ENCODE measurements at places on chromosomes 4 and X. TPM values are rescaled to one million over a fixed set of nuclear protein-coding genes. Genes with fewer than 3 reads are reported as not detected.

DNA sequence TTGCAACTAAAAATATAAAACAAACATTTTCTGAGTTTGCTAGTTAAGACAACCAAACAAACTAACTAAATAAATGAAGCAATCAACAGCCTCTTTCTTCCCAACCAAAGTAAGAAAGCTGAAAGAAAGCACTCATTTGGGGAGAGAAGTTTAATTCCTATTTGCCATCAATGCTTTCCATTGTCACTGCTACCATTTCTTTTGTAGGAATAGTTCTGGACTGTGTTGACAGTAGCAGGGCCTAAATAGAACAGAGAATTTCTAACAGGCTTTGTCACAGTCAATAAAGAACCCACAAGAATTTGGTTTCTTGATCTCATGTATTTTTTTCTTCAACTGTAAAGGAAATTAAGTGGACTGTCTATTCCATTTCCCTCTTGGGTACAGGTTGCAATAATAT lies 1886.4 kb upstream of the TENM3 start:
- no peak for DNase-seq

DNA sequence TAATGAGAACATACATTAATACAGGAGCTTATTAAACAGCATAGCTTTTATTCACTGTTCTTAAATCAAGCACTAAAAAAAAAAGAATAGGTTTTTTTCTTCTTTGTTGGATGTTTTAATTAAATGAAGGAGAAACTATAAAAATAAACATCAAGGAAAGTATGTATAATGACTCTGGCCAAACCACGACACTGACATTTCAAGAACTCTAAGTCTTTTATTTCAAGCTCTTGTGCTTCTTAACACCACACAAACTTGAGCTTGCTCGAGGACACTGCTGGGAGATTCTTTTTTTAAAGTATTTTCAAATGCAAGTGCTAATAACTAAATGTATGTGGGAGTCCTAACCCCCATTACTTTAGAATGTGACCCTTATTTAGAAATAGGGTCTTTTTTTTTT lies 204.9 kb upstream of the PPARGC1A start:
- no peak for DNase-seq

DNA sequence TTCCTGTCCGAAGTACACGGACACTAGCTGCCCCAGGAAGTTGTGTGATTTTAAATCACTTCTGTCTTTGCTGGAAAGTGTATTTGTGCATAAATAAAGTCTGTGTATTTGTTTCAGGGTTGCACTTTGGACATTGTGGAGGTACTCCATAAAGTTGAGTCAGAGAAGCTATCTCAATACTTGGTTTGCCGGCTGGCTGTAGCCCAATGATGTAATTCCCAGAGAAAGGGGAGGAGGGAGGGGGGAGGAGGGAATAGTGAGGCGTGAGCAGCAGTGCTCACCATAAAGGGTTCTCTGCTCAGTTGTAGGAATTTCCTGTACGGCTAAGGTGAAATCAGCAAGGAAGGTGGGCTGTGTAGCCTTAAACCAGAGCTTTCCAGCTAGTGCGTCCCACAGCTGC lies 7.5 kb downstream of the APEX2 start:
- DNase-seq, result no peak

GRCh38 chr4:54661169-54661568 lies 3.4 kb downstream of the KIT start:
- DNase-seq, result no peak

DNA sequence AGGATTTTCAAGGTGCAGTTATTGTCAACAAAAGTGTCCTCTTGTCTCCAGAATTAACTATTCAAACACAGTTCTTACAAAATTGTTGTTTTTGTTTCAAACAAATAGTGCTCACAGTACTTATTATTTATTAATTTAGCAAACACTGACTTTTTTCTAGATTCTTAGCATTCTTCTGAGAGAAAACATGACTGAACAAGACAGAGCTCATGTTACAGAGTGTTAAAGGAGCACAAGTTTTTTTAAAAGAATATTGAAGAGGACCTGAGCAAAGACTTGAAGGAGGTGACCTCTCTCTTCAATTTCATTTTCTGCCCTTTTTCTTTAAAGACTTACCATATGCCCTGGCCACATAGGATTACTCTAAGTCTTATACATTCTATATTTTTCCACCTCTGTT lies 2220.3 kb upstream of the AGA start:
- DNase-seq, result no peak

DNA sequence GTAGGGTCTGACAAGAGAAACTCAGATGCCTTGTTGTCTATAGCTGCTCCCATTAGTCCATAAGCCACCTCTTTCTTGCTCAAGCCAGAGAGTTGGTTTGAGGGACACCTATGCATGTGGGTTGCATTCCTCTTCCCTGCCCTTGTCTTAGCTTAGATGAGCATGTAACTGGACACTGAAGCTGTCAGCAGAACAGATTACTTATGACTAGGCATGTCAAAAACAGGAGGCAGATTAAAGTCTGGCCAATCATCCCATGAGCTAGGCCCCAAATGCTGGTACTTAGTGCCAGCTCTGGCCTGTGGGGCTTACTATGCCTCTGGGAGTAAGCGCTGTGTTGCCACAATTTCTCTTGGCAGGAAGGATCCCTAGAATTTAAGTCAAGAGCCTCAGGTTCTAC lies 215.2 kb downstream of the AR start:
- no peak for DNase-seq

GRCh38 chr4:55540271-55540670 lies 6.4 kb downstream of the CLOCK start:
- no peak for DNase-seq

DNA sequence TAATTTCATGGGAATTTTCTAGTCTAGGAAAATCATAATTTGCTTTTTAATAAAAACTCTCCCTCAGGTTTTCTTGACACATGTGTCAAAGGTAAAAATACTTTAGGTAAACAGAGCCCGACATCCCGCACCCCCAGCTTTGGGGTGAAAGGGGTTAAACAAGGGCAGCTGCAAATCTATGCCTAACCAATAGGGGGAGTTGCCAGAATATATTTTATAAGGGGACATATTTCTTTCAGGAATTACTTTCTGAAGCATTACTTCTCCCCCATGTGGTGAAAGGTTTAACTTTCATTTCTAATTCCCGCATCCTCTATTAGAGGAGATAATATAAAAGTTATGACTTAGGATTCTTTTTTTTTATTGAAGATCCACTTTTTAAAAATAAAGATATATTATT lies 53.9 kb upstream of the HEPH start:
- peak; percentile 2 for DNase-seq

GRCh38 chrX:150037041-150037440 lies 98.8 kb upstream of the EOLA2 start:
- DNase-seq, result no peak

DNA sequence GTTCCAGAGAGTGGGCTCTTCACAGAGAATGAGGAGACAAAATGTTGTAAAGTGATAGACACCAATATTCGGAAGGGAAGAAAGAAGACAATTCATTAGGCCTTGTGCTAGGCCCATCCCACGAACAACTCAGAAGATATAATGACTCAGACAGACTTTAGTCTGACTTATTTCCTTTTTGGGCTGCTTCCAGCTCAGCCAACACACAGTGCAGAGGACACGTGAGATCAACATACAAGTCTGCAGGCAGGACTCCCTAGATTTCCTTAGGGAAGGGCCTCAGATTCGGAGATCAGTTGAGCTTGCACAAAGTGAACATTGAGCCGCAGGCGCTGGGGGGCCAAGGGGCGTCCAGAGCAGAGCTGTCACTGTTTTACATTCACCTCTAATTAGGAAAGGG lies 290.7 kb upstream of the TENM3 start:
- no peak for DNase-seq

- no peak for DNase-seq
Measured at GRCh38 chr4:37439809-37440474, 195.4 kb downstream of the NWD2 start.

- no peak for DNase-seq
Measured at GRCh38 chr4:99209671-99210070, 9.4 kb downstream of the ADH6 start.

DNA sequence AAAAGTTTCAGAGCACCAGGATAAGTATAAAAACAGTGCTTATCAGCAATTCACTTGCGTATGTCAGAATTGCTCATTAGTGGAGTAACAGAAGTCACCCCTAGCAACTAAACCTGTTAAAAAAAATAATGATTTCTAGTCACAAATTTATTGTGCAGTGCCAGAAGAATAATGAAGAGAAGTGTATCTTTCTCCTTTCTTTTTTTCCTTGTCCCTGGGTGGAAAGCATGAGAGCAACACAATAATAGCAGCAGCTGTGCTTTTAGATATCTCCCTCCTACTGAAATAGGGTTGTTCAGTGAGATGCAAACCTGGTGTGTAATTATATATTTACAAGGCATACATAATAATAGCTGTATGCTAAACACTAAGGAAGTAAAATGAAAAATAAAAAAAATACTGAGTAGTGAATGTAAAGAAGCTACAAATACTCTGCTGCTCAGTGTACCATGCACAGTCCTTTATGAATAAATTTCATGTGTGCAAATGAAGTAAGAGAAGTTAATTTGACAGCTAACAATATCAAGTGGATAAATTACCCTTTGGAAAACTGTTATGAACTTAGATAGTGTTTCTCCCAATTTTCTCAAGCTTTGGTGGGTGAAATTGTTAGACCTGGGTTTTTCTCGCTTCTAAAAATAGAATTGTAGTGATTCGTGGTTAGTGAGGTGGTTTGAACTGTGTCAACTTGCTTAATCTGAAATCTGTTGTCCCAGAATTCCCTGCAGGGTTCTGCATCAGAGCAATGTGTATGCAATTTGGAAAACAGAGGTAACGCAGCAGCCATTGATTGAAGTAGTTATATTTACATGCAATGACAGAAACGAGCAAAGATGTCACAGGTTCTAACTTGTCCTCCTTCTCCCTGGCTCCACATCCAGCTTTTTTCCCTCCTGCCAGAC lies 125.7 kb upstream of the NDST3 start:
- no peak for DNase-seq

GRCh38 chrX:118760025-118760424 lies 32.6 kb downstream of the IL13RA1 start:
- DNase-seq, result no peak

- peak; percentile 35 for DNase-seq
Measured at GRCh38 chr4:106287353-106287969, 28.5 kb downstream of the TBCK start.

Gene FAM47A
- not detected for total RNA-seq

Gene ADH7
- not detected for total RNA-seq

Gene ACSL4
- 33.2 TPM for total RNA-seq

Gene PCDH11X
- total RNA-seq, result 1.3 TPM

Gene RS1
- total RNA-seq, result not detected

Gene XAGE1B
- not detected for total RNA-seq

Gene CSAG3
- total RNA-seq, result 5.5 TPM

Gene FDCSP
- total RNA-seq, result not detected

Gene CAPN6
- total RNA-seq, result 1.5 TPM

Gene SLC4A4
- 5.0 TPM for total RNA-seq

Gene HTN3
- total RNA-seq, result not detected

All from endothelial cell (in vitro differentiated cells).